NB4 (cell line): ENCODE measurements at places on chromosomes 6 and 20.

DNA sequence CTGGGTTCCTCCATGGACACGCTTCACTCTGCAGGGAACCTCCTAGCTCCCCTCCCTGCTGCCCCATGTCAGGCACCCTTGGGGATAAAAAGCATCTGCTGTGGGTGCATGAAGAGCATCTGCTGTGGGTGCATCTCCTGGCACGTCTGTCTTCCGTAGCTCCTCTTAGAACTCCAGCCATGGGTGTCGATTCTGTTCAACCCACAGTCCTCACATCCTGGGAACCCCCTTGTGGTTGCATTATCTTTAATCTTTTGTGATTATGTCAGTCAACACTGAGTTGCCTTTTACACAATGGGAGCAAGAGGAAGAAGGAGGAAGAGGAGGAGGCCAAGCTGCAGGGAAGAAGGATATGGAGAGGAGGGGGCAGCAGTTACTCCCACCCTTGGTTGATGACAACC, 24.1 kb upstream of the CCR6 start:
- DNase-seq: peak; percentile 58

DNA sequence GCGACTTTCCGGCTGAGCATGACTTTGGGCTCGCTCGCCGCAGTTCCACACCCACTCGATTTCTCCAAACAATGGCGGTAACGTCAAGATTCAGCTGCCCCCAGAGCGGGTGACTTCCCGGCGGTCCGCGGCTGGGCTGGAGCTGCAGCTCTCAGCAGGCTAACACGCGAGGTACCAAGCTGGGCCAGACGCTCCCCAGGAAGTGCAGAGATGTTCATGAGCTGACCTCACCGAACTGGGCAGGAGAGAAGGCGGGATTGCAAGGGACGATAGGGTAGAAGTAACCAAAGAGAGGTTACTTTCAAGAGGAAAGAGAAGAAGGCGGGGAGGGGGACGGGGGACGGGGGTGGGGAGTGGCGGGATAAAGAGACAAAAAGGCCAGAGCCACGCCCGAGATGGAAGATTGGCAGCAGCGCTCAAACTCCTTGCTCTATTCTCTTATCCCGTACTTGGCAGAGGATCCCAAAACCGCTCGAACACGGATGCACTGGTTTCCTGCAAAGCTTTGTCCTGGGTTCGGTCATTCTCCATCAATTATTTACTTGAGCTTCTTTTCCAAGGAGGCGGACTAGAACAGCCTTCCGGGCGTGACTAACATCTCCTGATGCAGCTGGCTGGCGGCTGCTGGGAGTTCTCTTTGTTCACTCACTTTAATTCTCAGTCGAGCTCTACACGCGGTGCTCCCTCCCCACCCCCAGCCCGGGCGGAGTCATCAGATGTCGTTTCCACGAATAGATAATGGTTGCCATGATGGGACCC, at the start of gene MTCL3:
MTCL3 (minus strand) TSS at position 626 of the 759 bp plus-strand sequence.
- DNase-seq: no peak

- peak; percentile 56 for DNase-seq
Observed at GRCh38 chr6:39377539-39377950, 55.0 kb upstream of the KCNK16 start.

GRCh38 chr6:30885481-30885998, 1.2 kb downstream of the DDR1 start:
- DNase-seq: no peak

GRCh38 chr20:32642257-32643046, 31.3 kb downstream of the C20orf203 start:
- DNase-seq: no peak

GRCh38 chr6:145887969-145888368, 73.4 kb upstream of the FBXO30 start:
- peak; percentile 38 for DNase-seq

- no peak for DNase-seq
Observed at GRCh38 chr20:53748821-53749421, 155.3 kb upstream of the ZNF217 start.

- DNase-seq: no peak
Observed at GRCh38 chr6:16179063-16179462, 50.2 kb downstream of the MYLIP start.

- DNase-seq: peak; percentile 12
Observed at GRCh38 chr6:12137480-12137879, 125.4 kb downstream of the HIVEP1 start.

GRCh38 chr6:117327149-117328004, 62.0 kb downstream of the VGLL2 start:
- DNase-seq: no peak

DNA sequence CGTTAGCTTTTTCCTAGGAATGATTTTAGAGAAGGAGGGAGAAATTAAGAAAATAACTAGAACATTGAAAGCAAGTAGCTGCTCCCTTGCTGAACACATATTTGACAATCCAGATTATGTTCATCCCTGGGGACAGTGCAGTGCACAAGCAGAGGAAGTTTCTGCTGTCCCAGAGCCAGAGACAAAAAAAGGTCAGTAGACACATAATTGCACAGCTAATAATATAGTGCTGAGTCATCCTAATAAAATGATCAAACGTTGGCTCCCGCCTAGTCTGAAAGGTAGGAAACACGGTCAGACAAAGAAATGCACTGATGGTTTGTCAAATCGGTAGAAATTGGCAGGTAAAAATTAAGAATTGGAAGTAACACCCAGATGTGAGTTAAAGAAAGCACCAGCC, 21.7 kb upstream of the SSTR4 start:
- DNase-seq: no peak

DNA sequence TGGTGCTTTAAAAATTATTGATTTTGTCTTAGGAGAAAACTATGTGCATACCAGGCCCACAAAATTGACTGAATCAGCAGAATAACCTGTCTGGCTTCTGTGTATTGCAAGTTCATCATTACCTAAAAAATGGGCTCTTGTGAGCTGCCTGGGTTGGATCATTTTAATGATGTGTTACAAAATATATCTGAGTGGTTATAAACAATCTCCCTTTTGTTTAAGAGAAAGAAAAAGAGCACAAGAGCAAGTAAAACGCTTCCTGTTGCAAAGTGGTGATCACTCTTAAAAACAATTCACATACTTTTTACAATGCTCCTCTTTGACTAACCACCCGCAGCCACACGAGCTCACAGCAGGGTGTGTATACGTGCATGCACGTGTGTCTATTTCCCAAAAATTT, 335.1 kb downstream of the HDGFL1 start:
- DNase-seq: no peak

DNA sequence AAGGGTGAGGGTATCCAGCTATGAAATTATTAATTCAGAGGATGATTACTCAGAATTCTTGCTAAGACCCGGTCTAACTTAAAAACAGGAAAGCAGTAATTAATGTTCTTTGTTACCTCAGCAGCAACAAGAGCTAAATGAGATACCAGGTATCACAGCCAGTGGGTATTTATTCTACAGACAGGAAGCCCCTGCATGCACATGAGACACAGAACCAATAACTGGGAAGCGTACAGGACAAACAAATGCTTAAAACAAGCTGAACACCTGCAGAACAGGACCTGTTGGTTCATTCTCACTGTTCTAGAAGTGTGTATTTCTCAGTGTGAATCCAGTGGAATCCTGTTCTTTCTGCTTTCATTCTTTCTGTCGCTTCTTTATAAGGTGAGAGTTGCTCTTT, 30.9 kb downstream of the SCML4 start:
- DNase-seq: no peak

- DNase-seq: no peak
Observed at GRCh38 chr6:89430201-89430962, 2.6 kb upstream of the ANKRD6 start.

- DNase-seq: no peak
Observed at GRCh38 chr20:50471231-50471630, 39.0 kb upstream of the PTPN1 start.

- no peak for DNase-seq
Observed at GRCh38 chr6:166143011-166143410, 24.6 kb downstream of the TBXT start.

DNA sequence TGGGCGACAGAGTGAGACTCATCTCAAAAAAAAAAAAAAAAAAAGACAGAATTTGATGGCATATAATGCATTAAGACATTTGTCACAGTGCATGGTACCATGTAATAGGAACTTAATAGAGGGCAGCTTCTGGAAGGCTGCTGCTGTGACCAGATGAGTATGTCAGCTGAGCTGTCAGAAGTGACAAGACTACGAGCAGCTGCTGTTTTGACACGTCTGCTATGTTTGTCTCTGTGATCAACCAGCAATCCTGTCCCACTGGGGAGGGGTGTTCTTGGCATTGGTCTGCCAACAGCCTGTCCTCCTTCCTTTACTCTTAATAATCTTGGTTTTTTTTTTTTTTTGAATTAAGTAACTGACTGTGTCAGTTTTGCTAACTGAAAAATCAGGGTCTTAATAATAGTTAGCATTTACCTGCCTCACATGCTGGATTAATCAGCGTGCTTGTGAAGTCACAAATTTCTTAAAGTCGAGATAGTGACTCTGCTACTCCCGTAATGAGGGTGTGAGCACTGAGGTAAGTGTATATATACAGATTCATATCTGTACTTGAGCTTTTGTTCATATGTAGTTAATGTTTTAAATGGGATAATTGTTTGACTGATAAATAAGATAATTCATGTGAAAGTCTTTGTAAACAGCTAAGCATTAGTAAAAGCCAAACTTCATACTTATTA, 152.4 kb downstream of the BMP2 start:
- DNase-seq: no peak

DNA sequence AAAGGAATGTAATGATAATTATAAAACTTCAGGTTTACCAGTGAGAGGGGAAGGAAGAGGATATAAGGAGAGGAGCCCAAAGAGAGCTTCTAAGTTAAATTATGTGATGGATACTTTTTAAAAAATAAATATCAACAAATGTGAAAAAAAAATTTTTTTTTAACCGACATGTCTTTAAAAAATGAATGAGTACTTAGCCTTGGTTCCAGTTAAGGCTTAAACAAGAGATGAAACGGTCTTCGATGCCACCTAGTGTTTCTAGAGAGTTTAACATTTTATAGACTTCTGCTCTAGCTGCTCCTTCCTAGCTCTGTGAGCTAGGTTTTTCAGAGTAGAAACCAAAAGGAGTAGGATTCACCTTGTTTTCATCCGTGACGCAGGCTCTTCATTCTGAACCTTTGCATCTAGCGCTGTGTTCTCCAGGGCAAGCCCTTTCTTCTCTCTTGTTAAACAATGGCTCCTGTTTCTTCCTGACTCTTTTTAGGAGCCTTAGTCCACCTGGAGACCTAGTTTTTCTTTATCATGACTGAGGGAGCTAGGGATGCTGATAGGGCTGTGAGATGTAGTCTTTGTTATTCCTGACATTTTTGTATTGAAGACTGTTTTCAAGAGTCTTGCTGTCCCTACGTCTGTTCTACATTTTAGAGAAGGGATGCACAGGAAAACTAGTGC, 42.4 kb upstream of the GNRH2 start:
- peak; percentile 76 for DNase-seq

- no peak for DNase-seq
Observed at GRCh38 chr6:56922645-56923044, 32.3 kb upstream of the BEND6 start.

DNA sequence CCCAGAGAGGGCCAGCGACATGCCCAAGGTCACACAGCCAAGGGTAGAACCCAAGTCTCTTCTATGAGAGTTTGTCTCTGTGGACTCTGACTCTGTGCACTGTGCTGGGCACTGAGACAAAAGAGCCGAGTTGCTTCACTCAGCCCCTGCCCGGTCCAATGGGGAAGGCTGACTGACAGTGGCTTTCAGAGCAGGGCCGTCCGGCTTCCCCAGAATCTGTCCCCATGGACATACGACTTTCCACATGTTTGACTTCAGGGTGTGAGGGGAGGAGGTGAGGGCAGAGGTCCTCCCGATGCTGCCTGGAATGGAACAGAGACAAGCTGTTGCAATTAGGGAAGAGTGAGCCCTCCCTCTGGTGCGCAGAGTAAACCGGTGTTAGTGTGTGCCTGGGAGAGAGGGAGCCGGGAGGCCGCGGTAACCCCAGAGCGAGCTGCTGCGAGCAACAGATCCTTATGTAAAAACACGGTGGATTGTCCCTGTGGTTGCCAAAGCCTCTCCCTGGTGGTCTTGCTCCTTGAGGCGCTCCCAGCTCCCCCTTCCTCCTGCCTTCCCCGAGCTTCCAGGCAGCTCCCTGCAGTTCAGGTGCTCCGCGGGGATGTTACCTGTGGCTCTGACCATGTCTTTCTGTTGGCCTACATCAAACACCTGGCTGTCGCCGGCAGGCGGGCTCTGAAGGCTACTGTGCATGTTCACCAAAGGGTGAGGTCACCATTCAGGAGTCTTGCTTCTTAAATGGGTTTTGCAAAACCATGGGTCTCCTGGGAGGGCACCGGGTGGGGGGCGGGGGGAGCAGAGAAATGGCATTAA, 672 bp downstream of the SIRPA start:
- DNase-seq: peak; percentile 82

GRCh38 chr6:132400555-132400882, 756 bp downstream of the MOXD1 start:
- no peak for DNase-seq

GRCh38 chr6:73768558-73768957, 72.6 kb downstream of the CD109 start:
- DNase-seq: peak; percentile 18

- no peak for DNase-seq
Observed at GRCh38 chr20:1876217-1876921, 18.8 kb upstream of the SIRPA start.

DNA sequence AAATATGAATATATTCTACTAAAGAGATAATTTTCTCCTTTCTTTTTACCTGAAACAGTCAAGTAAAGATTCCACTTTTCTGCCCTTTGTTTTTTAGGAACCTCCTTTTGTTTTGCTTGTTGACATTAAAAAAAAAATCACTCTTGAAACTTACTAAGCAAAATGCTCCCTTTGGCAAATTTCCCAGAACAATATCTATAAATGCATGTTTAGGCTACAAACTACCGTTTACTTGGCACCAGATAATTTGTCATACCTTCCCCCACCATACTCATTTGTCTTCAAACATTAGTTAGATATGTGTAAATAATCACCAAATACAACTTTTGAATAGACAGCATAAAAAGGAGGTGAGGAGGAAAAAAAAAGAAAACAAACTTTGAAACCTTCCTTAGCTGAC, 604.7 kb downstream of the RFPL4B start:
- no peak for DNase-seq

DNA sequence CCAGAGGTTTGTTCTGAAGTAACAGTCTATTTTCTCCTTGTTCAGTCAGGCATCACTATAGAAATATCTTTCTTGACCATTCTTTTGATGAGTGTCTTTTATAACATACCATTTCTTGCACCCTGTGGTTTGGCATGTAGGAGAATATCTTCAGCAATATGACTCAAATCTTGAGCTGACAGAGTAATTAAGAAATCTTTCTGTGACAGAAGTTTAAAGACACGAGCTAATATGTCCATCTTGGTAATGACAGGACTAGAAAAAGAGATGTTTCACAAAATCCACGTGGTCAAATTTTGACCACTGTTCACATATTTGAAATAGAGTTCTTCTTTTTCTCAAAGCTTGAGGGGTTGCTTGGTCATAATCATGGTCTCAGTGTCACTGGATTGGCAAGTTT, 149.9 kb downstream of the MYB start:
- peak; percentile 41 for DNase-seq

GRCh38 chr20:60718743-60719480, 533.1 kb upstream of the CDH4 start:
- peak; percentile 16 for DNase-seq
